ENCODE measurements at places on chromosomes 16 and 17.
A peak's percentile ranks its signal among the peaks of the same experiment; 100 is the strongest.

DNA sequence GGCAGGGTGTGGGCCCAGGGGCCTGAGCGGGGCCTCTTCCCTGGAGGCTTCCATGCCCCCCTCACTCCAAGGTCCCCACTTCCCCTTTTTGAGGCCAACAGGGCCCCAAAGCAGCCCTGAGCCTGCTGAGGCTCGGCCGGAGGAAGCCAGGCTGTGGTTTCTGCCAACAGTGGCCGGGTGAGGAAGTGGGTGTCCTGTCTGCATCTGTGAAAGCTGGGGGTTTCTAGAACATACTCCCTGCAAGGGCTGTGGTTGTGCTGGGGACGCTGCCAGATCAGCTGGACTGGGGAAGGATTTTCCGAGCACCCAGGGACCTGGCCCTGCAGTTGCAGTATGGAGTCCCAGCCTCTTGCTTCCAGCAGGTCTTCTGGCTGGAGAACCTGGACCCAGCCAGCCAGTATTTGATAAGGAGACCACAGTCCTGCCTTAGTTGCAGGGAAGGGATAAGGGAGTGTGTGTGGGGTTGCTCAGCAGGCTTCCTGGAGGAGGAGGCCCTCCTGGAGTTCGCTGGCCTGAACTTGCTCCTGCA is 15.7 kb downstream of the ADCY7 start:
- no peak for DNase-seq

GRCh38 chr17:41987642-41988041 is 21.0 kb downstream of the CNP start:
- DNase-seq: no peak

- peak; percentile 61 for DNase-seq
Observed at GRCh38 chr16:85752511-85753420, 1.9 kb upstream of the C16orf74 start.

- DNase-seq: no peak
Observed at GRCh38 chr17:13321951-13322701, 279.6 kb downstream of the HS3ST3A1 start.

- no peak for DNase-seq
Observed at GRCh38 chr17:19752216-19753050, 4.3 kb upstream of the ALDH3A1 start.

All from iPS-NIHi11 (cell line).